Bronchial epithelial cell (primary cell): ENCODE measurements at places on chromosomes 4 and X.
A peak's percentile ranks its signal among the peaks of the same experiment; 100 is the strongest.

GRCh38 chr4:83320548-83320947 lies 14.1 kb downstream of the HPSE start:
- DNase-seq = peak; percentile 54

DNA sequence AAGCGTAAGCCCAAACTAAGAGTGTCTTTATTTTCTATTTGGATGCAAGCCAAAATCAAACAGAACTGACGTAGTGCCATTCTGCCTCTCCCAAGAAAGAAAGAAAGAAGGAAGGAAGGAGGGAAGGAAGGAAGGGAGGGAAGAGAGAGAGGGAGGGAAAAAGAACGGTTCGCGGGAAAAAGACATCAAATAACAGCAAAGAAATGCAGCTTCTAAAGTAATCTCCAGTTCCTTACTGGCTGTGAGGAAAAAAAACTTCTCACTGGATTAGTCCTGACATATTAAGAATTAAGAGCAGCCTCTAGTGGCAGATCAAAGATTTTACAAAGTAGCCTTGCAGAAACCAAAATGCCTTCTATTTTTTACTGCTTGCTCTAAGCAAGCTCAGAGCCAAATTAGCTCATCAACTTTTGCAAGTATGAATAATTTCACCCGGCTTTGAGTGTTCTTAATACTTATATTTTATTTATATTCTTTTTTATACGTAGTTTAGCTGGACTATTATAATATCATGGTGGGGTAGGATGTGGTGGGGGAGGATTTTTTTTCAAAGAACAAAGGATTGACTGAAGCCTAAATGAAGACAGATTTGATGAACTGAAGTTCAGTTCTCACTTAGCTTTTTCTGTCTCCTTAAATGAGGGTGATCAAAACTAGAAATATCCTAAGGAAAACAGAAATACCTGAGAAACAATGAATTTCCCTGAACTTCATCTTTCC lies 36.6 kb downstream of the PITX2 start:
- peak; percentile 69 for DNase-seq

DNA sequence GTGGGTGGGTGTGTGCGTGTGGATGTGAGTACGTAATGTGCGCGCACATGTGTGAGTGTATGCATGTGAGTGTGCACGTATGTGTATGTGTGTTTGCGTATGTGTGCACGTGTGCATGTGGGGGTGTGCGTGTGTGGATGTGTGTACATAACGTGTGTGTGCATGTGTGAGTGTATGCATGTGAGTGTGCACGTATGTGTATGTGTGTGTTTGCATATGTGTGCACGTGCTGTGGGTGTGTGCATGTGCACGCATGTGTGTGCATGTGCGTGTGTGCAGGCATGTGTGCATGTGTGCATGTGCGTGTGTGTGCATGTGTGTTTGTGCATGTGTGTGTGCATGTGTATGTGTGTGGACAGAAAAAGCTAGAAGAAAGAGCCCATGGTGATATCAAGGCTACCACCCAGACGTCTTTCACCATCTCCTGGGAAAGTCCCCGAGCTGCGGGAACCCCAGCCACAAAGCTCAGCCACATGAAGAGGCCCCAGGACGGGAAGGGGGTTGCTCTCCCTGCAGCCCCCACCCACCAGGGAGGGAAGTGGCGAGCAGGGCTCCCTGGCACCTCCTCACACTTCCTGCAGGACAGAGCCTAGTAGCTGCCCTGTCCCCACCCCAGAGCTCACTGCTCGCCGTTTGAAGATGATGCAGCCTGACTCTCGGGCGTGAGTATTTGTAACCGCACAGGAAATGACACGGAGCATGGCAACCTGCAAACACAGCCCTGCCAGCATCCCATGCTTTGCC lies 108.3 kb downstream of the DCTD start:
- peak; percentile 34 for DNase-seq

- DNase-seq = no peak
Measured at GRCh38 chrX:3435057-3435456, 88.6 kb upstream of the MXRA5 start.

GRCh38 chrX:78661836-78662235 lies 2.7 kb upstream of the RTL3 start:
- DNase-seq = no peak
